ENCODE measurements at places on chromosomes 1 and 21. TPM values are rescaled to one million over a fixed set of nuclear protein-coding genes. Genes with fewer than 3 reads are reported as not detected.

- no peak for DNase-seq
Observed at GRCh38 chr1:238648751-238649150, 737.6 kb upstream of the CHRM3 start.

The SPRR2G gene
- total RNA-seq = not detected

The LRRC8B gene
- total RNA-seq = 15.1 TPM

DNA sequence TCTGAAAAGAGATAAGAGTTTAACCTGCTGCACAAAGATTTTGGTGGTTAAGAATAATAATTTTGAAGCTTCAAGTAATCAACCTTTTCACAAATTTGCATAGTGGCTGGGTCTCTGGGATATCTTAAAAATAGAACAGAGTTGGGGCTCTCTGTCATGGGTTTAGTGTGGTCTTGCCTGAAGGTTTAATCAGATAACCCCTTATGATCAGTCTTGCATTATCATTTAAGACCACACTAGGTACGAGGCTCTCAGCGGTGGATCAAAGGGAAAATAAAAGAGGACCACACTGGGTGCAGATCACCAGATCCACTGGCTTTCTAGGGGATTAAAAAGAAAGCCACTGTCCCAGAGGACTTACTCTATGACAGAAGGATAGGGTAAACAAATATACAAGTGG lies 19.5 kb downstream of the LRRC8C start:
- no peak for DNase-seq

DNA sequence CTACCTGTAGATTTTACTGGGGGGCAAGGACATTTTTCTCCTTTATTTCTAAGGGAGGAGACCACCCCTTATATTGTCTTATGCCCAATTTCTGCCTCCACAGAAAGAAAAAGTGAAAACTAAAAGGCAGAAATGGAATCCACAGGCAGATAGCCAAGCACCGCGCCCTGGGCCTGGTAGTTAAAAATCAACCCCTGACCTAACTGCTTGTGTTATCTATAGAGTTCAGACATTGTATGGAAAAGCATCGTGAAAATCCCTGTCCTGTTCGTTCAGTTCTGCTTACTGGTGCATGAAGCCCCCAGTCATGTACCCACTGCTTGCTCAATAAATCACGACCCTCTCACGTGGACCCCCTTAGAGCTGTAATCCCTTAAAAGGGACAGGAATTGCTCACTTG lies 33.7 kb upstream of the IL6R start:
- DNase-seq = no peak

The REN gene
- 32.4 TPM for total RNA-seq
